ENCODE measurements at places on chromosomes 5 and 9.

GRCh38 chr5:150391064-150391834 lies 21.5 kb downstream of the CD74 start:
- DNase-seq: no peak

DNA sequence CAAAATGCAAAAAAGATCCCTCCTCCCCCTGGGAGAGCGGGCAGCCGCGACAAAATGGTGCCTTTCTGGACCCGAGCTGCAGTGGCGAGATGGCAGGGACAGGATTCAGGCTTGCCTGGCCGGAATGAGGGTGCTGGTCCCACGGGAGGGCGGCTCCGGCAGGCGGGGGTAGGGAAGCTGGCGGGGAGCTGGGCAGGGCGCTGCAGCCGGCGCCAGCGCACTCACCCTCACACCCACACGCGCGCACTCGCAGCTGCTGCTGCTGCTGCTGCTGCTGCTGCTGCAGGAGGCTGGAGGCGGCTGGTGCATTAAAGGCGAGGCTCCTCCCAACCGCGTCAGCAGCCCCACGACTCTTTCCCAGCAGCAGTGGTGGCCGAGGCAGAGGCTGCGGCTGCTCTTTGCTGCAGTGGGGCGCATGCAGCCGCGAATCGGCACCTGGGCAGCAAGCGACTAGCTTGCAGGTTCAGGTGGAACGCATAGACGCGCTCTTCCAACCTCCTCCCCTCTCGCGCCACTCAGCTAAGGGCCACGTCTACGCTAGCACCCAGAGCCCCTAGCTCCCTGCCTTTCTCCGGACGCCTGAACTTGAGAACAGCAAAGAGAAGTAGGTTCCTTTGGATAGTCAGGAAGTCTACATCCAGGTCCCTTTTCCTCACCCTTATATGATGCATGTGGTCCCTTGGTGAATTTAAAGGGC lies at the start of gene PPP2R2B:
TSS of gene PPP2R2B (minus strand) at position 282 of the 697 bp plus-strand sequence.
- DNase-seq: peak; percentile 64

DNA sequence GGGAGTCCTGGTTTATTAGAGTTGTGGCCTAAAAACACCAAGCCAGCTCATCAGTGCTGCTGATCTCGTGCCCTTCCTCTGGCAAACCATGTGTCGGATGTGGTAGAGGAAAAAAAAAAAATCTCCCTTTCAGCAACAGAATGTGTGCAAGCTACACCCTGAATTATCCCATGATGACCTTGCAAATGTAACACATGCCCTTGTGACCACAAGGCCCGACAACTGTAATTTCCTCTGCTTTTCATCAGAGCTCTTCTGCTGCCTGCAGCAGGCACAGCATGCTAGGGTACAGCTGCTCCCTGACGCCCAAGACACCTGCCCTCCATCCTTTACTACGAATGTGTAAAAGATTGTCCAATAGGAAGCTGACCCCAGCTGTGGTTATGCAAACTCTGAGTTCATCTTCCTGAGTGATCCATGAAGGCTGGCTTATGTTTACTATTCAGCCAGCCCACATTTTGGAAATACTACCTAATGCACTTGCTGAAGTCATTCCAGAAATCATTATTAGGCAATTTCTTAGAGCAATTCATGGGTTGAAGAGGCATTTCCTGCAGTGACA lies 14.6 kb upstream of the BNC2 start:
- DNase-seq: no peak

DNA sequence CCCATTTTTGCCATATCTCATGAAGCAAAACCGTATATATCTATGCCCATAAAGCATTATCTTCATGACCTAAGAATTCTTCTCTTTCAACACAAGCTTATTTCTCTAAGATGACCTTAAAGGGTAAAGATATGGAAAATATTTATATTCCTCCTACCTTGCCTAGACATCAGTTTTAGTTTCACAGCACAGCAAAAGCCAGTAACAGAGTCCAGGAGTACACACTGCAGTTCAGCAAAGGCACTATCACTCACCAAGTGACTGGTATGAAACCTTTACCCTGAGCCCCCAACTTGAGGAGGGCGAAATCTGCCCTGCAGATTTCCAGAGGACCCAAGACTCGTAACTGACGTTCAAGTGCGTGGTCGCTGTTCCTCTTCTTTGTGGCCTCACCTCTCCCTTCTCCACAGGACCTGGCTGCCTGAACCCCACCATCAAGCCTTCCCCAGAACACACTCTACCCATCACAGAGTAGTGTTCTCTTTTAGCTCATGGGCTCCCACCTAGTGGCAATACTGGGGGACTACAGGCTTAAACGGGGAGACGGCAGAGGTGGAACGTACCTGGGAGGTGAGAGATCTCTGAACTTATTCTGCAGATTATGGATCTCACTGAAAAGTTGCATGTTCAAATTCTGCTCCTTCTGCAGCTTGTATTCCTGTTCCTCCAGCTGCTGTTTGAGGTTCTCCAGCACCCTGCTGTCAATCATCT lies 141.0 kb downstream of the CDK5RAP2 start:
- DNase-seq: no peak

DNA sequence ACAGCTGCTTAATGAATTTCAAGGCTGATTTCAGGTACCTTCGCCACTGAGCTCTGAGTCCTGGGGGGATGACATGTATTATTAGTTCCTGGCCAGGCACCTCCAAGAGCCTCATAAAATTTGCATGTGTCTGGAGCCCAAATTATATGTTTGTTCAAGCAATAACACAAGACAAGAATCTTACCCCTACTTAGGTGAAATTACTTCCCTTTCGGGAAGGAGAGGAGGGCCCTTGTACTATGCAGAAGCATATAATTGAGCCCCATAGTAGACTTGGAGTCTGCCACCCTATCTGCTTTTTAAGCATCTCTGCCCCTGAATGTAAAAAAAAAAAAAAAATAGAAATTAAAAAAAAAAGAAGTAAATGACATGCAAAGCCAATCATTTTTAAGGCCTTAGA lies 13.0 kb upstream of the TMEM38B start:
- no peak for DNase-seq

DNA sequence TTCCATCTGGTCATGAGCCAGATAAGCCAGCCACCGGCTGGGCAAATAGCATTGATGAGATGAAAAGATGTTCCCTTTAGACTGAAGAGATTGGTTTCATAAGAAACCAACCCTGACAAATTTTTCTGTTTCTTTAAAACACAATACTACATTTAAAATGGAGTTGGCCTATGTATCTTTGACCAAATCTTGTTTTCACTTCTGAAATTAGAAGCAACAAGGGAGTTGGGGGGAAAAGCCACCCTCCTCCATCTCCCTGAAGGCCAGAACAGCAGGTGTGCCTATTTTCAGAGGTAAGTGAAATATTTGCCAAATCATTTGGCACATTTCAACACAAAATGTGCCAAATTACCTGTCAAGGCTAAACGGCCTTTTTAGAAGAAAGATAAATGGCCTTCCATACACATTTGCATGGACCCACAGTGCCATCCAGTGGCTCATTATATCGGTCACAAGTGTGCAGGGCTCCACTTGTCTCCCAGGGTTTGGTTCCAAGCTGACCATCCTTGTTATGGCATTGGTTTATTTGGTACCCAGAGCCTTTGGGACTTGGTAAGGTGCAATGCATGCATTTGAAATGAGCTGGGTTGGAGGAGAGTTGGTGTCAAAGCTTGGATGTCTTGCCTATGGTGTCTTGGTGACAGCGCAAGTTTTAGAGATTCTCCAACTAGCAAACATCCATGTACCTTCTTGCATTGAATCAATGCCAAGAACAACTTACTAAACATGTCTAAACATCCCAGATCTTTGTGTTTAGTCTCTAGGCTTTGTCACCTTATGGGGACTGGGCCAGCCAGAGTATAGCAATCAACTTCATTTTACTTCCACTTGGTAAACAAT lies 372.0 kb upstream of the KIF2A start:
- DNase-seq: peak; percentile 30

GRCh38 chr9:133306242-133307204 lies 29.5 kb downstream of the SURF6 start:
- no peak for DNase-seq

DNA sequence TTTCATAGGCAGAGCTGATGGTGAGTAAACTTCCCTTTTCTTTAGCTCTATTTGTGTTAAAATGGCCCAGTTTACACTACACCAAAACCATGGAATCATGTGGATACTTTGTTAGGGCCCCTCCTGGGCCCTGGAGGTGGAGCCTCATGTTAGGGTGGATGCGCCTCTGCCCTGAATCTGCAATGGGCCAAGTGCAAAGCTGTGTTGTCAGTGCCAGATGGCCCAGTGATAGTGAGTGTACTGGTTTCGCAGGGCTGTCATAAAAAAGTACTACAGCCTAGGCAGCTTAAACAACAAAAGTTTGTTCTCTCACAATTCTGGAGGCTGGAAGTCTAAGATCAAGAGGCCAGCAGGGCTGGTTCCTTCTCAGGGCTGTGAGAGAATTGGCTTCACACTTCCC lies 64.8 kb downstream of the HSPA4 start:
- DNase-seq: no peak

GRCh38 chr5:40587376-40587775 lies 92.3 kb upstream of the PTGER4 start:
- DNase-seq: no peak

DNA sequence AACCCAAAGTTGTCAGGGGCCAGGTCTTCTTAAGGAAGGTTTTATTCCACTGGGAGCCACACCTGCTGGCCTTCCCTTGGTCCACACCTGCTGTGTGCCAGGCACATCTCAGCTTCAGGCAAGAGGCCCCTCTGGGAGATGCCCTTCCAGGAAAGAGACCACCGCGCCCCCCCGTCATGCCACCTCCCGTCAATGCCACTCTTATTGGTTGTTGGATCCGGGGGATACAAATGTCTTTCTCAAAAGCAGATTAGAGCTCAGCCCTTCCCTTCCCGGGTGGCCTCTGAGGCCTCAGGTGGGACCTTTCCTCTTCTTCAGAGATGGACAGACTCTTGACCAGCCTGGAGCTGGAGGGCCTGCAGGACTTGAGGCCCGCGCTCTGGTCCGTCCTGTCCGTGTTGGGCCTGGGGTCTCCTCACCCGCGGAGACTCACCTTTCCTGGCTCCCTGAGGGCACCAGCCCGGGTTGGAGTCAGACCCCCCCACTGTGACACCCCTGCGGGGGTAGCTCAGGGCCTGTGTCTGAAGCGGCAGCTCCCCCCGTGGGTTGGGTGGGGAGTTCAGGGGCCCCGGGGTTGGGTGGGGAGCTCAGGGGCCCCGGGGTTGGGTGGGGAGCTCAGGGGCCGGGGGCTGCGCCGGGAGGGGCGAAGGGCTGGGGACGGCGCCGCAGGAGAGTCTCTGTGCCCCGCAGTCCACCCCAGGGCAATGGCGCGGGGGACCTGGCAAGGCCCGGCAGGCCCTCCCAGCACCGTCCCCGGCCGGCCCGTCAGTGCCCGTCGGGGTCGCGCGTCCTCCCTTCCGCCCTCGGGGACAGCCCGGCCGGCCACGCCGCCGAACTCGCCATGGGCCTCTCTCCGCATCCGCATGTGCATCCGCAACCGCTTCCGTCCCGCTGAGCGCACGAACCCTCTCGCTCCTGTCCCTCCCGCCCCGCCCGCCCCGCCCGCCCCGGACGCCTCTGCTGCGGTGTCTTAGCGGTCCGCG lies 3.7 kb upstream of the SLC9A3 start:
- DNase-seq: no peak

DNA sequence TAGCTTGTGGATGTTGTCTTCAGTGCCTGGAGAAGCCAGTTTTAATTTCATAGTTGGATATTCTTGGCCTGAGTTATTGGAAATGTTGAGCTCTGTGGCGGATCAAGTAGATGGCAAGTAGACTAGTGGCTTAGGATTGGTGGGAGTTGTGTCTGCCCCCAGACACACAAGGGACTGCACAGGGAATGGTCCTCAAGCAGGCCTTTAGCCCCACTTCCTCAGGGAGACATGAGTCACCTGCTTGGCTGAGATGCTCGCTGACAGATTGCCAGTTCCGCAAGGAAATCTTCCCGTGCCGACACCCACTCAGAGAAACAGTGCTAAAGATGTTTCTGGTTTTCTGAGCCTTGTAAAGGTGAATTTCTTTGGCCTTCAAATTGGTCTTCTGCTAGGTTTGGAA lies 18.8 kb upstream of the CATSPER3 start:
- DNase-seq: no peak

DNA sequence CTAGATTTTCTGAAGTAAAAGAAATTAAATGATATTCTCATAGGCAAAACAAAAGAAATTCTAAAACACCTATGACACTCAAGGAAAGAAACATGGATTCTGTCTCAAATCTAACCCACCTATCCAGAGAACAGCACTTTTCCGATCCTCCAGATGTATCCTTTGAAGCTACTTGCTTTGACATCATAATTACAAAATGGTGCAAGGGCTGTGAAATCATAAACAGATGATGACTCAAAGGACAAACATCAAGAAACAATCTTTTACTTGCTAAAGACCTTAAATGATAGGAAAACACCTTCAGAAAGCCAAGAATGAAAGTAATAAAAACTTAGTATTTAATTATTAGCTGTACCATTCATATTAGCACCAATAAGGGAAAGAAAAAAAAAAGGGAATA lies 202.6 kb downstream of the DENND1A start:
- DNase-seq: no peak

GRCh38 chr9:101365181-101365580 lies 19.6 kb downstream of the BAAT start:
- DNase-seq: no peak

GRCh38 chr5:131563434-131564228 lies 71.4 kb downstream of the RAPGEF6 start:
- DNase-seq: no peak

DNA sequence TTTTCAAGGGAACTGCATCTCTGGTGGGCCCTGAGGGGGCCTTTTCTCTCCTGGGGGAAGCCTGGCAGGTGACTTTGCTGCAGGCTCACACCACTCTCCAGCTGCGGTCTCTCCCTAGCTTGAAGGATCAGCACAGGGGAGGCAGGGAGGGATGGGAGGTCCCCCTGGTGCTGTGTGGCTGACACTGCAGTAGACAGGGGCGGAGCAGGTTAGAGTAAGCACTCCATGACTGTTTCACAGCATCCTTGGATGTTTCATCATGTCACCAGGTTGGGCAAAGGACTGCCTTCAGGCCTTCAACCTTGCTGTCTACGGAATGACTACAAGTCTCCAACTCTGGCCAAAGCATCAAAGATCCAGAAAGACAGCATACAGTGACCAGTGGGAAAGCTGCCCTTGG lies 470.7 kb downstream of the CDK5RAP2 start:
- no peak for DNase-seq

- DNase-seq: no peak
Measured at GRCh38 chr9:79581388-79581787, 9.6 kb downstream of the TLE4 start.

GRCh38 chr5:173866243-173866857 lies 21.8 kb upstream of the CPEB4 start:
- no peak for DNase-seq

Data from NCI-H187 (cell line).